ENCODE measurements at places on chromosomes 1 and 21.

DNA sequence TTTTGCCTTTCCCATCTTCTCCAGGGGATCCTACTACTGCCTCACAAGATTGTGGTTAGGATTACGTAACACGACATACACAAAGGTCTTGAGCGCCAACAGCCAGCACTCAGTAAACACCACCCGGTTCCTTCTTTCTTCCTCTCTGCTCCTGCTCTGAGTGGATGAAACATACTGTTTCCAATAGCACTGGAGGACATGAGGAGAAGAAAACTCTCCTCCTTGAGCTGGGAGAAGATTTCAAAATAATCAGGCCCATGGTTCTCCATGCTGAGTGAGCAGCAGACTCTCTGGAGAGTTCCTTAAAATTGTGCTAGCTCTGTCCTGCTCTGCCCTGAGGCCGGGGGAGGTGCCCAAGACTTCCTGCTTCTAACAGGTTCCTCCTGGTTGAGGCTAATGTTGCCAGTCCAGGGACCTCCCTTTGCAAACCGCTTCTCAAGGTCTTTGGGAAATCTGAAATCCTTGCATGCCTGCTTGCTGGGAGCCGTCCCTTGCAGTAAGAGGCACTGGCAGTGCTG, 29.4 kb upstream of the MX1 start:
- no peak for DNase-seq
- no peaks in the 10 kb centered on the region for H3K4me1 ChIP-seq
- no peak overlapping the region for H3K4me3 ChIP-seq
- H3K27me3 ChIP-seq: peaks cover 23% of the 10 kb centered on the region
- no peak overlapping the region for H3K27ac ChIP-seq

GRCh38 chr1:208335371-208336136, 91.4 kb upstream of the PLXNA2 start:
- H3K4me1 ChIP-seq: peaks cover 6% of the 10 kb centered on the region
- peak overlapping the region; percentile 23 for H3K27ac ChIP-seq
- no peak overlapping the region for H3K4me3 ChIP-seq

DNA sequence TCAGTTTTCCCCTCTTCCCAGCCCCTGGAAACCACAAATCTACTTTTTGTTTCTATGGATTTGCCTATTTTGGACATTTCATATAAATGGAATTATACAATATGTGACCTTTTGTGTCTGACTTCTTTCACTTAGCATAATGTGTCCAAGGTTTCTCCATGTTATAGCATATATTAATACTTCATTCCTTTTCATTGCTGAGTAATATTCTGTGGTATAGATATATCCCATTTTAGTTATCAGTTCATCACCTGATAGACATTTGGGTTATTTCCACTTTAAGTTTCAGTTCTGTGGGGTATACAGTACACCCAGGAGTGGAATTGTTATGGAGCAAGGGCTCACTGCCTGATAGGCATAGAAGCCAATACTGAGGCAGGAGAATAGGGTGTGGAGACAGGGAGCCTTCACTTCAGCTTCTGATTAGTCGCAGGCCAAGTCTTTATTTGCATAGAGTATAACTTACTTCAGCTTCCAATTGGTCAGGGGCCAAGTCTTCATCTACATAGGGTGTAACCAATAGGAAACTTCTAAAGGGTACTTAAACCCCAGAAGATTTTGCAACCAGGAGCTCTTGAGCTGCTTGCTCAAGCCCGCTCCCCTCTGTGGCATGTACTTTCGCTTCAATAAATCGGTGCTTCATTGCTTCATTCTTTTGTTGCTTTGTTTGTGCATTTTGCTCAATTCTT, 8.3 kb upstream of the NVL start:
- no peak overlapping the region for H3K4me3 ChIP-seq
- peaks cover 6% of the 10 kb centered on the region for H3K4me1 ChIP-seq
- H3K27ac ChIP-seq: no peak overlapping the region
- no peaks in the 10 kb centered on the region for H3K27me3 ChIP-seq

DNA sequence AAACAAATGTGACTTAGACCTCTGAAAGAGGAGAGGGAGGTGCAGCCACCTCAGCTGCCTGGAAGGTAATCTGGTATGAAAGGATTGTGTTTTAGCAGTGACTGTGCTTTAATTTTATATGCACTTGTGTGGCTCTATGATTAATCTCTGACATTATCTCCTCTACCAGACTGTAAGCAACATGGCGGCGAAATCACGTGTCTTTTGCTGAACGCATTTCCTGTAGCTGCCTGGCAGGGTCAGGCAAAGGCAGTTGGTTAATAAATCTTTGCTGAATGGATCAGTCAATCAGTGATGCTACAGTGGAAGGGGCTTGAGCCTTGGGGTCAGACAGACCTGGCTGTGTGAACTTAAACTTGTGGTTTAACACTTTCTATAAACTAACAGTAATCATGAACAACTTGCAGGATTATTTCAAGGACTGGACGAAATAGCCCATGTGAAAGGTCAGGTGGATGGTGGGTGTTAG, 96.9 kb downstream of the ADSS2 start:
- peaks cover 28% of the 10 kb centered on the region for H3K27me3 ChIP-seq
- no peak for DNase-seq
- H3K27ac ChIP-seq: no peak overlapping the region

GRCh38 chr1:178262120-178262500, 168.2 kb downstream of the RASAL2 start:
- H3K27ac ChIP-seq: peak overlapping the region; percentile 81
- no peak for DNase-seq
- H3K4me1 ChIP-seq: peaks cover 20% of the 10 kb centered on the region
- peaks cover 1% of the 10 kb centered on the region for H3K36me3 ChIP-seq
- H3K27me3 ChIP-seq: no peaks in the 10 kb centered on the region
- no peak overlapping the region for H3K4me3 ChIP-seq

GRCh38 chr21:35326677-35327076, 277.6 kb upstream of the RUNX1 start:
- no peak overlapping the region for H3K27ac ChIP-seq
- no peak overlapping the region for H3K4me3 ChIP-seq
- peaks cover 13% of the 10 kb centered on the region for H3K4me1 ChIP-seq
- H3K27me3 ChIP-seq: peaks cover 4% of the 10 kb centered on the region
- no peaks in the 10 kb centered on the region for H3K36me3 ChIP-seq

- H3K4me3 ChIP-seq: no peak within 1 kb of the TSS
- H3K27me3 ChIP-seq: peaks cover 5% of the 10 kb centered on the region
- DNase-seq: no peak
- H3K36me3 ChIP-seq: no peaks in the 10 kb centered on the region
- peaks cover 18% of the 10 kb centered on the region for H3K4me1 ChIP-seq
These were observed at the start of gene IL22RA1 for GRCh38 chr1:24142546-24143534. Gene IL22RA1 (minus strand): TSS chr1:24143140. CDS start chr1:24143082, 58 bp downstream.

GRCh38 chr21:34820051-34820450, 151.3 kb downstream of the CLIC6 start:
- no peak overlapping the region for H3K4me3 ChIP-seq
- H3K36me3 ChIP-seq: no peaks in the 10 kb centered on the region
- H3K27ac ChIP-seq: no peak overlapping the region
- no peak for DNase-seq
- peaks cover 20% of the 10 kb centered on the region for H3K4me1 ChIP-seq

- peaks cover 57% of the 10 kb centered on the region for H3K27me3 ChIP-seq
- DNase-seq: no peak
- no peaks in the 10 kb centered on the region for H3K4me1 ChIP-seq
- no peak overlapping the region for H3K27ac ChIP-seq
- no peaks in the 10 kb centered on the region for H3K36me3 ChIP-seq
- no peak overlapping the region for H3K4me3 ChIP-seq
These were observed 133.2 kb upstream of the ZBTB40 start for GRCh38 chr1:22318279-22318981.

- no peak overlapping the region for H3K27ac ChIP-seq
- no peak overlapping the region for H3K4me3 ChIP-seq
- no peaks in the 10 kb centered on the region for H3K36me3 ChIP-seq
- H3K4me1 ChIP-seq: peaks cover 2% of the 10 kb centered on the region
These were observed 15.4 kb downstream of the PKP1 start for GRCh38 chr1:201298396-201299381.

- H3K4me1 ChIP-seq: no peaks in the 10 kb centered on the region
- peaks cover 10% of the 10 kb centered on the region for H3K36me3 ChIP-seq
- DNase-seq: no peak
These were observed 86.3 kb upstream of the ARTN start for GRCh38 chr1:43847290-43847689.

- no peak overlapping the region for H3K4me3 ChIP-seq
- DNase-seq: no peak
- H3K4me1 ChIP-seq: peaks cover 7% of the 10 kb centered on the region
- no peak overlapping the region for H3K27ac ChIP-seq
These were observed 5.5 kb downstream of the RAB29 start for GRCh38 chr1:205769641-205770365.

- DNase-seq: peak; percentile 37
- no peak overlapping the region for H3K27ac ChIP-seq
- H3K27me3 ChIP-seq: peaks cover 52% of the 10 kb centered on the region
- peak overlapping the region; percentile 85 for H3K4me3 ChIP-seq
These were observed 1.0 kb downstream of the ST6GALNAC5 start for GRCh38 chr1:76868154-76868882.

DNA sequence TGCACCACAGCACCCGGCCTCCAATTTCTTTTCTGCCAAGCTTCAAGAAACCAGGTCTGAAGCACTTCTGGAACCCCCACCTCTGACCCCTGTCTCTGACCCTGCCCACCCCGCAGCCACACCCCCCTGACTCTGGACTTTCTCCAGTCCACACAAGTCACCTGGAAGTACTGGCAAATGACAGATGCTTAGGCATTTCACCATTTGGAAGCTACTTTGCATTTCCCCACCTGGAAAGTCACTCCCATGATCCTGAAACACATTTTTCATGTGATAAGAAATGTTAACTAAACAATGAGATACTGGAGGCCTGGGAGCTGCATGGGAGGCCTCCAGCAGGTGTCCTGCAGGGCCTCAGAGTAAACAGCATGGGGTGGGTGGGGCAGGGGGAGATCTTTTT, 45.7 kb downstream of the NTPCR start:
- H3K27me3 ChIP-seq: no peaks in the 10 kb centered on the region
- H3K4me3 ChIP-seq: no peak overlapping the region
- DNase-seq: no peak

DNA sequence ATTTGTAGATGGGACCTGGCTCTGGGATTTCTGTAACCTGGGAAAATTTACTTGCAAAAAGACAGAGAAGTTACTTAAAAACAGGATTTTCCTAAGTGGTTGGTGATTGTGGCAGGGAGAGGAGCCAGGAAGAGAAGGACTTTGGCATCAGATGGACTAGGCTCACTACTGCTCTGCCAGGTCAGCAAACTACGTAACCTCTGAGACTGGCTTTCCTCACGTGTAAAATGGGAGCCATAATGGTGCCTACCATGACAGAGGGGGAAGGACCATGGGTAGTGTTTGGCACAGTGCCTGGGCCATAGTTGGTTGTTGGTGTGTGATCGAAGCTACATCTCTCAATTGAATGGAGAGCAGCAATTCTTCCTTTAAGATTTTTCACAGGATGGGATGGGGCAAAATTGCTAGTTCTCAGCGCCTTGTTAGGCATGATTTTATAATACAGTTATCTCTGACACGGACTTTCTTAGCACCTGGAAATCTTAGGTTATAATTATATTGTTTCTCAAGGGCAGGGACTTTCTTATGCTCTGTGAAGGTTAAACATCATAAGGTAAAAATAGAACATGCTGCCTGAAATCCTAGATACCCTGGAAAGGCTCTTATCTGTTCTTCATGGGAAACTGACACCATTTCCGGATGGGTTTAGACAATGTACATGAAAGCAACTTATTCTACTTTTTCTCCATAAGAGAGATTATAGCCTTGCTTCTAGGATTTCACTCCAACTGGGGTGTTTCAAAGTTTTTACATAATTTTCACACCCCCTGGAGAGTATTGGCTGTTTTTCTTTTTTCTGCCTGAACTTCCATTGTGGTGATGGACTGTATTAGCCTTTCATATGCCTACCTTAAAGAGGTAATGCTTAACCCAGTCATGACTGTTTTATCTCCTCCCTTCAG, 10.9 kb downstream of the ROR1 start:
- no peak overlapping the region for H3K4me3 ChIP-seq
- H3K36me3 ChIP-seq: peaks cover 2% of the 10 kb centered on the region
- no peak for DNase-seq
- peak overlapping the region; percentile 82 for H3K27ac ChIP-seq
- peaks cover 45% of the 10 kb centered on the region for H3K4me1 ChIP-seq

DNA sequence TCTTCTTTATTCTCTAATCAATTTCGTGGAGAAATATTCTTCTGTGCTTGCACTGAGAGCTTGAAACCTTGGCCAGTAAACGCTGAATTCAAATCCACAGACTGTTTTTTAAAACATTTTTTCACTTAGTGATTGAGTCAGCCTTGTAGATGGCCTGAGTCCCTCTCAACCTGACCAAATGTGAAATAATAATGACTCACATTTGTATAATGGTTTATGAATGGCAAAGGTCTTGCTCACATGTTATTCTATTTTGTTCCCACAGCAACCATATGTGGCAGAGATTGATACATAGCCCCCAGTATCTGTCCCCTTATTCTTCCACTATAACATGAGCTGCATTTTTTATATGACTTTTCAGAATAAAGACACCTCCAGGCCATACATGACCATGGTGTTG, 47.8 kb upstream of the CCDC190 start:
- no peak overlapping the region for H3K4me3 ChIP-seq
- H3K36me3 ChIP-seq: peaks cover 8% of the 10 kb centered on the region
- DNase-seq: no peak
- no peak overlapping the region for H3K27ac ChIP-seq

- no peak overlapping the region for H3K4me3 ChIP-seq
- H3K36me3 ChIP-seq: no peaks in the 10 kb centered on the region
- H3K4me1 ChIP-seq: peaks cover 2% of the 10 kb centered on the region
- no peak overlapping the region for H3K27ac ChIP-seq
- no peak for DNase-seq
These were observed 33.6 kb downstream of the NUAK2 start for GRCh38 chr1:205287767-205288559.

DNA sequence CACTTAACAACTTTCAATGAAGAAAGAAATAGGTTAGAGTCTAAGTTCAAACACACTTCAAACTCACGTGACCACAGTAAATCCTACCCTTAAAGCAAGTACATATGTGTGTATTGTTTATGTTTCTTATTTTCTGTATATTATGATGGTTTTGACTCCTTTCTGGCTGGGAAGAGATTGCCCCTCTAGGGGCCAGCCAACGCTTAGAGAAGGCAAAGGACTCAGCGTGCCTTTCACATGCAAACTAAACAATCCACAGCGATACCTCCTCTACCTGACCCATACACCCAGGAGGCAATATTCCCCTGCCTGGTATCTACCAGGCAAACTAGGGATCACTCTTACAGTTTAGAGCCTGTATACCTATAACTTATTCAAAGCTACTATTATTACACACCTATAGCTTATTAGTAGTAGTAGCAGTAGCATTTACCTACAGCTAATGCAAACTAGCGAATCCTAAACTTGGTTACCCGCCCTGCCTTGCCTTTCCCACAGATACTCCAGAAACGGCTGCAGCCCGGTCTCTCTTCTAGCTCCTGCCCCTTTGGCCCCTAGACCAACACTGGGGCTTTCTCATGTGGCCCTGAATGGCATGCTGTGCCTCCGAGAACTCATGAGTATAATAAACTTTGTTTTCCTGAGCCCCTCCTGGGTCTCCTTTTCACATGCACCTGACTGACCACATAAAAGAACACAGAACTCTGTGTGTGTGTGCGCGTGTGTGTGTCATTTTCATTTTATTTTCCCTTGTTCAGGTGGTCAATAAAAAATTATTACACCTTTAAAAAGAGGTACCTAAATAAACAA, 14.0 kb downstream of the NRIP1 start:
- H3K27ac ChIP-seq: peak overlapping the region; percentile 86
- DNase-seq: no peak
- H3K4me1 ChIP-seq: peaks cover 45% of the 10 kb centered on the region
- H3K36me3 ChIP-seq: peaks cover 16% of the 10 kb centered on the region
